CD4-positive, alpha-beta T cell treated with Interleukin-6 at 100 ng/mL for 8 hours (primary cell): ENCODE measurements at places on chromosomes 4 and X.

DNA sequence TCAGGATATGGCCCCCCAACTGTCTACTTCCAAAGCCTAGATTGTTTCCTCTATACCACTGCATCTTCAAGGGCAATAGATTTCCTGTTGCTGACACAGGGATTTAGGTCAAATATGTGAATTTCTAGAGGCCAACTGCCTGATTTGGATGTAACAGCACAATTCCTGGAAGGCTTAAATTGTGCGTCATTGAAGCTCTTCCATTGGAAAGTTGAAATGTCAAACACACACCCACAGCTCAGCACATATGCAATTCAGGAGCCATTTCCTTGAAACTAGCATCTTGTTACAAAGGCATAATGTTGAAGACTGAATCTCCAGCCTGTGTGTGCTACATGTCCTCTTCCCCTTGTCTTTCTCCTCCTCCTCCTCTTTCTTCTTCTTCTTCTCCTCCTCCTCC is 158.6 kb downstream of the STK32B start:
- DNase-seq, result no peak

DNA sequence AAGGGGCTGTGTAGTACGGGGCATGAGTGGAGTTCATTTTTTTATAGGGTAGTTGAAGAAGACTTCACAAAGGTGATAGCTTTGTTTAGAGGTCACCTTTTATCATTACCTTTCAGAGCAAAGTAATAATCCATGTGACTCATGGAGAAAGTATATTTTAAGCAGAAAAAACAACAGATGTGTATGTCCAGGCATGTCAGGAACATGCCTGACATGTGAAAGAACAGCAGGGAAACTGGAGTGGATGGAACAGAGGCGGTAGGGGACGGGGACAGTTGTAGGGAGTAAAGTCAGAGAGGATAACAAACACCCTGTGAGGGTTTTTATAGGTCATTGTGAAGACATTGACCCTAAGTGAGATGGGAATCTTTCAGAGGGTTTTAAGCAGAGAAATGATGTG is 107.6 kb downstream of the USP9X start:
- no peak for DNase-seq

- DNase-seq, result no peak
Observed at GRCh38 chr4:160265836-160266235, 1163.0 kb downstream of the RAPGEF2 start.

- peak; percentile 32 for DNase-seq
Observed at GRCh38 chrX:120456973-120457372, 12.1 kb downstream of the LAMP2 start.

DNA sequence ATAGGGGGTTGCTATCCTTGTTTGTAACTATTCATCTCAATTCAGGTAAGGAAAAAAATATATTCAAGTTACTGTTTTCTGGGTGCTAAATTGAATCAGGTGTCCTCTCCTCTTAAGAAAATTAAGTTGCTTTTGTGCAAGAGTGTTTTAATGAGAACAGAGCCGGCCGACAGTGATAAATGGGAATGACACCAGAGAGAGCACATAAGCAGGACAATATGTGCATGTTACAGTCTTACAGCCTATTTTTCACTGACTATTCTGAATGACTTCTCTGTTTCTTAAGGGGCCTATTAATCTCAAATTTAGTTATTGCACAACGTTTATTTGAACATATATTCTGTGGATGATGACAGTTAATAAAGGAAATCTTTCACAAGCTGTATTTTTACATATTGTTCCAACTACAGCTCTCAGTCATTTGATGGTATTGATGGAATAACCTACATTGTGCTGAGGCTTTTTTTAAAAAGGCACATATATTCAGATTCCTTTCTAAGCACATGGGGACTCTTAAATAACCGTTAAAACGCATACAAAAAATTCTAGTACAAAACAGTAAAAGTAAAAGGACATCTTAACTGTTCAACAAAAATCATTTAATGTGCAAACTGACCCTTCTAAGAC is 68.4 kb downstream of the SLC10A7 start:
- DNase-seq, result no peak

- DNase-seq, result no peak
Observed at GRCh38 chr4:189436207-189436606, 504.5 kb upstream of the FRG1 start.

DNA sequence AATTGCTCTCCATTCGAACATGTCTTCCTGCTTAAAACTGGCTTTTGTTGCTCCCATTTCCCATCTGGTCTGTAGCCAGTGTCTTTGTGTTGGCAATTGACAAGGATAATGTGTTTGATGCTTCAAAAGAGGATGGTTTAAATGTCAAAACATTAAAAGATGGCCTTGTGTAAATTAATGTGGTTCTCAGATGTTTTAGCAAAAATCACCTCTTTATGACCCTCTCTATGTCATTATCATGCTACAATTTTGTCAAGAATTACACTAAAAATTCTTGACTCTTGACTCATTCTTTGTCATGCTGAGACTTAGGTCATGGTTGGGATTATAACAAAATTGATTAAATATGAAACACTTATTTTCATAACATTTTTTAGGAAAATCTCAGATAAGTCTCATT is 47.4 kb downstream of the TMEM131L start:
- DNase-seq, result no peak

GRCh38 chrX:2696698-2697215 is 5.7 kb downstream of the CD99 start:
- DNase-seq, result peak; percentile 69

DNA sequence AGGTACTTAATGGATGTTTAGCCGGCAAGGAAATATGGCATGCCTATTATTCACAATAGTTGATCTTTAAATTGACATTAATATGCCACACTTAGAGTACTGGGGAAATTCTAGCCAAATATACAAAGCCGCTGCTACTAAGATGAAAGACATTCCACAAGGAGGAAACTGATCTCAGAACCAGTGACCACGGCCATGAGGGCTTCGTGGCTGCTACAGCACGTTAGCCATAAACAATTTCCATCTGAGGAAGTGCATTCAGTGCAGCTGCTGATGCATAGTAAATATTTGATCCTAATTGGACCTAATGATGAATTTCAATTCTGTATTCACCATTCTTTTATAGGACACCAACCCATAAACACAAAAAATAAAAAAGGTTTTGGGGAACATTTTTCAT is 59.1 kb downstream of the SORBS2 start:
- DNase-seq, result no peak

DNA sequence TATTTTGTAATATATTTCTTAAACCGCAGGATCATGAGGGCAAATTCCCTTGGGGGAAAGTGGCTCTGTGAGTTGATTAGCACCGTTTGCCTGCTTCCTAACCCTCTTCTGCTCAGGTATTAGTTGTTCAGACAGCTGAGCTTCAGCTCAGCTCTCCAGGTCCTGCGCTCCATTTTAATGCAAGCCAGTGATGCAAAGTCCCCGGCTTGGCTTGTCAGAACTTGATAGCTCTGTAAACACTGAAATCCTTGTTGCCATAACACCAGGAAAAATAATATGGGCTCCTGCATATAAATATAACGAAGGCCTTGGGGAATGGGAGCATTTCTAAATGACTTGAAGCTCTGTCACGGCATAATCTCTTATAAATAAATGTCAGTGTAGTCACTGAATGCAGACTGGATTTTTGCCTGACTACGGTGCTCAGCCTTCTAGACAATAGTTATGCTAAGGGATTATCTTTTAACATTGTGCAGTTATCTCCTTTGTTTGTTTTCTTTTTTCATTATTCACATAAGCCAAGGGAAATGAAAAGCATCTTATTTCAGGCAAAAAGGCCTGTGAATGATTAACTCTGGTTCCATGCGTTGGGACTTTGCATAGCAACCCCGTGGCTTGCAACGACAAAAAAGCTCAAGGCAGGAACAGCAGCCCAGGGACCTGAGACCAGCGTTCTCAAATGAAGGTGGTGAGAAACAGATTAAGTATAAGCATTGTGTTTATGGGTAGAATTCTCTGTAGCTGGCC is 253.2 kb downstream of the SPRY1 start:
- no peak for DNase-seq

- no peak for DNase-seq
Observed at GRCh38 chr4:108830509-108831244, 67.8 kb upstream of the ETNPPL start.

DNA sequence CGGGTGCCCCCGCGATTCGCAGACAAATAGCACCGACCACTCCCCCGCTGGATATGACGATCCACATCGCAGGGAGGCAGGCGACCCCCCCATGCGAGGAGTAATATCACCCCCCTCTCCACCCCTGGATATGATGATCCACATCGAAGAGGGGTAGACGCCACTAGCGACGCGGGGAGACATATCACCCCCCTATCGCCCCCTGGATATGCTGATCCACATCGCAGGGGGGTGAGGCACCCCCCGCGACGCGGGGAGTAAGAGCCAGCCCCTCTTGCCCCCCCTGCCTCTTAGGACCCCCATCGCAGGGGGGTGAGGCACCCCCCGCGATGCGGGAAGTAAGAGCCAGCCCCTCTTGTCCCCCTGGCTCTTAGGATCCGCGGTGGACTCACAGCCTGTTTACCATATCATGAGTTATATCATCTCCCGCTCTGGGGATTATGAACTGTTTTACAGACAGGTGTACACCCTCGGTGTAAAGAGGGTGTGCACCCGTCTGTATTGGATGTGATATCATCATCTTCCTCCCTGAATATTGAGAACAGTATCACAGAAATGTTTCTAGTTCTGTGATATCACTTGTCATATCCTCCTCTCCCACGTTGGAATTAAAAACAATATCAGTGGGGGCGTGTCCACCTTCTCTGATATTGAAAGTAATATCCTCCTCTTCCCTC is 22.7 kb upstream of the DRD5 start:
- DNase-seq, result no peak

GRCh38 chr4:113899271-113900070 is 80.0 kb downstream of the ARSJ start:
- peak; percentile 64 for DNase-seq

GRCh38 chrX:24133312-24133711 is 16.2 kb upstream of the ZFX start:
- DNase-seq, result no peak

DNA sequence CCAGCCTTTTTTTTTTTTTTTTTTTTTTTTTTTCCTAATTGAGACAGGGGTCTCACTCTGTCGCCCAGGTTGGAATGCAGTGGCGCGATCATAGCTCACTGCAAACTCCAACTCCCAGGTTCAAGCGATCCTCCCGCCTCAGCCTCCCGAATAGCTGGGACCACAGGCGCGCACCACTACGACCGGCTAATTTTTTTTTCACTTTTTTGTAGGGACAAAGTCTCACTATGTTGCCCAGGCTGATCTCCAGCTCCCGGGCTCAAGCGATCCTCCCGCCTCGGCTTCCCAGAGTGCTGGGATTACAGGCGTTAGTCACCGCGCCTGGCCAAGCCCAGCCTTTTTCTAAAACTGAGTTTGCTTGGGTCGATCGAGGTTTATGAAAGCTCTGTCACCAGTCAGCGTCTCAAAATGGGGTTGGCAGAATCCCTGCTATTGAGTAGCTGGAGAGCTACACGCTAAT is 1.3 kb upstream of the OTUD5 start:
- no peak for DNase-seq

- no peak for DNase-seq
Observed at GRCh38 chr4:73223258-73223650, 35.3 kb downstream of the ANKRD17 start.

- no peak for DNase-seq
Observed at GRCh38 chrX:130253916-130254315, 14.8 kb downstream of the ZNF280C start.

- DNase-seq, result no peak
Observed at GRCh38 chr4:153655002-153655541, 29.0 kb upstream of the TLR2 start.

DNA sequence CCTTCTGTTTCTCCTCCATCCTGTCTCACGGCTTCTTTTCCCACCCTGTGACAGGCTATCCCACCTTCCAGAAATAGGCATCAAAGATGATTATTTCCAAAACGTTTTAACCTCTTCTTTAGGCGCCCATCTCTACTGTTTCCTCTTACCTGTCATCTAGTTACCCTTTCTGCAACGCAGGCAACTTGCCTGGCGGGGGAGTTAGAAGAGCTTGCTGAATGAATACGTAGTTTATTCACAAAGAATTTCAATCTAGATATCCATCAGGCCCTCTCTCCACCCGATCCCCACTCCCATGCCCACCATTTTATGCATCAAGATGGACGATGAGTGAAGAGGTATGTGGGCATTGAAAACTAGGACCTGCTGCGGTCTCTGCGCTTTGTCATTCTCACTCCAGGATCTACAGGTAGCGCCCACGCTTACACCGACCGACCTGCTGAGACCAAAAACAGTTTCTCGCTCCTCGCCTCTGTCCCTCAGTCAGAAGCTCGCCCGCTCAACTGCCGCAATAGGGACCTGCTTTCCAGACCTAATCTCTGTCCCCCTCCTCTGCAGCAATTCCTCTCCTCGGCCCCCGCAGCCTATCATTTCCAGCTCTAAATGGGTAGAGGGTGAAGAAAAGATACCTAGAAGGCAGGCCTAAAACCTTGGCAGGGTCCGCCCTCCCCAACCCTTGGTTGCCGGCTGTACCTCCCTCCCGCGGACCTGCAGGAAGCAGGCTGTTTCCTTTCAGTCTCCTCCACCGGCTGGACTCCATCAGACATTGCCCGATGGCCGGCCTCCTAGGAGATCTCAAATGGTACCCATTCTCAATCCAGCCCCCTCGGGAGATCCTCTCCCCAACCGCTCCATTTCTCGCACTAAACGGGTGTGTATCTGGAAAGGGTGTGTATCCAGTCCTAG is 624 bp downstream of the BEX5 start:
- DNase-seq, result peak; percentile 3

DNA sequence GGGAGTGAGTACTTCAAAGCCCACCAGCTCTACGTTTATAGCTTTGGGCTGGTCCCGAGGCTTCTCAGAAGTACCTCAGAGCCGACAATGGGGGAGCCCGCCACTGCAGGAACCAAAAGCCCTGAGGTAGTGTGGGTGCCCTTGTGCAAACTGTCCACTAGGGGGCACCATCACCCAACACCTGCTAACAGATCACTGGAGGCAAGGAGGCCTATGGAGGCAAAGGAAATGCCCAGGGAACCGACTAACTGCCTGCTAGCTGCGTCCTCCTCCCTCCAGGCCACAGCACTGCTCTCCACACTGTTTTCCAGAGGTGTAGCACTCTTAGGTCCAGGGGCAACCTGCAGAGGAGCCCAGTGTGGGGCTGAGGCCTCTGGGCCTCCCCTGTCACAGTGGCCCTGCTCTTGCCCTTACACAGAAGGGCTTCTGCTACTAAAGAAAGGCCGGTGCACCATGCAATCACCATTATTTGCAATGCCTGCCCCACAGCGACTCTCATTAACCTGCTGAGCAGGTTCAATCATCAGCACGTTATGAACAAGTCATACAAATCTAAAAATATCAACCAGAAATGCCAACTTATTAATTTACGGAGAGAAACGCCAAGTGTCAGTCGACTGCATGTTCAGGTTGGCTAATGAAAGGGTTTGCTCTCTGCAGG is 159.1 kb downstream of the NSUN7 start:
- DNase-seq, result peak; percentile 55
